Left ventricle myocardium superior (tissue), 1 donor: ENCODE measurements at places on chromosomes 1 and 21.

DNA sequence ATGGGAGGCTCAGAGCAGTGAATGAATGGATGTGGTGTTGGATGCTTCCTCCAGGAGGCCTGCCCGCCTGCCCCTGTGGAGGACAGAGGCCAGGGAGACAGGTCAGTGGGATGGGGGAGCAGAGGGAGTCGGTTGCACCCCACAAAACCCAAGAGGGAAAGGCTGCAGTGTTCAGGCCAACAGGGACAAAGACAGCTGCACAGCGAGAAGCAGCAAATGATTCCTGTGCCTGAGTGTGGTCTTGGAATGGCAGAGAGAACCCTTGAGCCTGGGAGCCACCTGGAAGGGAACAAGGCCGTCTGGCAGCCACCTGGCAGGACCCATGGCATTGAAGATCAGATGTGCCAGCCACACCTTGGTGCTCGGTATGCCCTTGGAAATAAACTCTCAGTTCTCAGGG lies 8.1 kb downstream of the TFF3 start:
- no peak for DNase-seq

GRCh38 chr1:117447661-117448060 lies 80.4 kb downstream of the MAN1A2 start:
- no peak for DNase-seq

DNA sequence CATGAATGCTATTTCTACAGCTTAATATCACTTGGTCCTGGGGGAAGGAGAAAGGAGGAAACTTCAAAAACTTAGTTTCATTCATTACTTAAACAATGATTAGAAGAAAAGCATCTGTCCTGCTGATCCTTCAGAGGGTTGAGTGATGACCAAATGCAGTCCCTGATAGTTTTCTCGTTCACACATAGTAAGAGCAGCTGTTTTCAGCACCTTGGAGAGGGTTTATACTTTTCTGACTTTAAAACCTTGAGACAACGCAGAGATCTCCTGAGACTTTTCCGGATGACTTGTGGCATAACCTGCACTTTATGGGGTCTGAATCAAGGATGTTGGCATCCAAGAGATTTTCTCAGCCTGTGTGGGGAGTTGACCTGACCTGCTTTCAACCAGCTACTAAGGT lies 94.0 kb upstream of the KCND3 start:
- no peak for DNase-seq

DNA sequence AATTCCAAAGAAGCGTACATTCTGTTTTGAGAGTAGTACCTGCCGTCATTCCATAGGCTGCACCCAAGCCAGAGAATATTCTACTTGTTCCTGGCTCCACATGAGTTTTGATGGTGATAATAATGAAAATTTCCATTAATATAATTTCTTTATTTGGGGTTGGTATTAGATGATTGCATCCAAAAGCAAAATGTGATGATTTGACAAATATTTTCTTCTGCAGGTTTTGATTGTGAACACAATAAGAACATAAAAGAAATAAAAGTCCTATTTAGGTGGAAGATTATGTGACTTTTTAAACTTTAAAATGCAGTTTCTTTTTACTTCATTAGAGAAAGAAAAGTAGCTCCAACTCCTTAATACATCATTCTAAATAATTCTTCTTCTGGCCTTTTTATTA lies 284.8 kb upstream of the FMN2 start:
- no peak for DNase-seq

GRCh38 chr1:21365036-21365435 lies 74.8 kb upstream of the ECE1 start:
- DNase-seq: no peak

- no peak for DNase-seq
Measured at GRCh38 chr1:208177656-208178055, 66.5 kb downstream of the PLXNA2 start.

DNA sequence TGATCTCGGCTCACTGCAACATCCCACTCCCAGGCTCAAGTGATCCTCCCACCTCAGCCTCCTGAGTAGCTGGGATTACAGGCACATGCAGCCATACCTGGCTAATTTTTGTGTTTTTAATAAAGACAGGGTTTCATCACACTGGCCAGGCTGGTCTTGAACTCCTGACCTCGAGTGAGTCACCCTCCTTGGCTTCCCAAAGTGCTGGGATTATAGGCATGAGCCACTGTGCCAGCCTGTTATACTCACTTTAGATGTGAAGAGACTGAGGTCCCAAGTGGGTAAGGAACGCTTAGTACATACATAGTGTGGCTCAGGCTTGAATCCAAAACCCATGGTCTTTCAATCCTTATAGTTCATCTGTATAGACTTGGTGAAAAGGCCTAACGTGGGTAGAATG lies 63.7 kb upstream of the EPS8L3 start:
- no peak for DNase-seq

DNA sequence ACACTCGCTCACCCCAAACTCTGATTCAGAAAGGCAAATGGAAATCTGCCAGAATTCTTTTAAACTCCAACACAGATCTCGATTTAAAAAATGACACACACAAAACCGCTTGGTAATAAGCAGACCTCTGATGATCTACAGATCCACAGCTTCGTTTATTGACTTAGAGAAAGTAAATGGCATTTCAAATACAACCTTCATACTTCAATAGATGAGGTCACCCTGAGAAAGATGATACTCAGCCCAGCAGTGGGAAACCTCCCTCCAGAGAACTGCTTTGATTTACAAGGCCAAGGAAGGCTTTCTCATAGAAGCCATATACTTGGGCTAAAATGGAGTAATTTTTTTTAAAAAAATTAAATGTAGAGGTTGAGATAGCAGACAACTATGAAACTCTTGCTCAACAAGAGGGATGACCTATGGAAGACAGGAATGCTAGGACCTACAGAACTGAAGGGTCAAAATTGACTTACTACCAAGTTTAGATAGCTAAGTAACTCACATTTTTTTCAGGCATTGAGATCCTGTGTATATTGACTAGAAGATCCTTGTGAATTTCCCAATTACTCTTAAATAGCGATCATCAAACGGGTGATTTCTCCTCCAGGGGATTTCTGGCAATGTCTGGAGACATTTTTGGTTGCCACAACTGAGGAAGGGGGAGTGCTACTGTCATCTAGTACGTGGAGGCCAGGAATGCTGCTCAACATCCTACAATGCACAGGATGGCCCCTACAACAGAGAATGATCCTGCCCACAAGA lies 143.9 kb downstream of the CLIC6 start:
- no peak for DNase-seq

- no peak for DNase-seq
Measured at GRCh38 chr1:97108179-97108578, 386.6 kb downstream of the PTBP2 start.

GRCh38 chr1:176552999-176553398 lies 90.0 kb downstream of the PAPPA2 start:
- no peak for DNase-seq

DNA sequence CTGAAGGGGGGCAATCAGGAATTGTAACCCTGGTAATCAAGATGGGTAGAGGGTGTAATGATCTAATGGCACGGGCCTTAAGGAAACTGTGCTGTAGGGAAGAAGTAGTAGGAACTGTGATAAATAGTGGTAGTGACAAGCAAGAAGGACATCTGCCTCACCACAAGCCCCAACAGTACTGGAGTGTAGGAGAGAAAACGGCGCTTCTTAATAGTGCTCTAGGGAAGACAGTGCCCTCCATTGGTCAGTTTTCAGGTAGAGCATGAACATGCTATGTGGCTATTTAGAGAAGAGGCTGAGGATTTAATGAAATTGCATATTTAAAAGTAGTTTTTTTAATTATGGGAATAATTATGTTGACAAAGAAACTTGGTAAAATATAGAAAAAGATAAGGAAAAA lies 32.2 kb downstream of the SLC30A7 start:
- no peak for DNase-seq

GRCh38 chr1:198563583-198563982 lies 23.1 kb upstream of the ATP6V1G3 start:
- no peak for DNase-seq

GRCh38 chr1:236284291-236284721 lies 2.5 kb upstream of the ERO1B start:
- no peak for DNase-seq

- no peak for DNase-seq
Measured at GRCh38 chr1:242201090-242201489, 202.2 kb upstream of the MAP1LC3C start.

- peak; percentile 71 for DNase-seq
Measured at GRCh38 chr1:983798-984475, 2.0 kb upstream of the PERM1 start.

DNA sequence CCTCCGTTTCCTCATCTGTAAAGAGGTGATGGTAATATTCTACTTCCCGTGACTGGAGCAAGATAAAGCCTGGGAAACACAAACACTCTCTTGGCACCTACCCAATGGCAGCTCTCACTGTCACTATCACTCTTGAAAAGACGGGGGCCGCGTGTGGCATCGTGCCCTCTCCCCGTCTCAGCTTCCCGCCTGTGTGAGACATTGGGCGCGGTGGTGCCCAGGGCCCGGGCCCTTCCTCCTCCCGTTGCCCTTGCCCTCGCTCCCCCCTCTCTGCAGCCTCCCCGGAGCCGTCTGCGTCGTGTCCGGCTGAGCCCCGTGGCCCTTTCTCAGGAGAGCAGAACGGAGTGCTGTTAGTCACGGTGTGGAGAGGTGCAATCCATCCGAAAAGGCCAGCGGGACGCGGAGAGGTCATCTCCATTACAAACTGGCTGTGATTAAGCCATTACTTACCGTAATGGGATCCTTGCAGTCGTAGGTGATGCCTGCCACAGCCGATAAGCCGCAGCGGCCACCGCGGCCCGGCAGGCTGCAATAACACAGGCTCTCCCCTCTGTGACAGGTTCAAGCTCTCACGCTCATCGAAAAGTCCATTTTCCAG lies 156.4 kb upstream of the ZC3H12A start:
- no peak for DNase-seq

GRCh38 chr1:21439345-21439720 lies 604 bp upstream of the NBPF3 start:
- DNase-seq: no peak

GRCh38 chr1:209768354-209768774 lies 12.5 kb downstream of the TRAF3IP3 start:
- peak; percentile 35 for DNase-seq

DNA sequence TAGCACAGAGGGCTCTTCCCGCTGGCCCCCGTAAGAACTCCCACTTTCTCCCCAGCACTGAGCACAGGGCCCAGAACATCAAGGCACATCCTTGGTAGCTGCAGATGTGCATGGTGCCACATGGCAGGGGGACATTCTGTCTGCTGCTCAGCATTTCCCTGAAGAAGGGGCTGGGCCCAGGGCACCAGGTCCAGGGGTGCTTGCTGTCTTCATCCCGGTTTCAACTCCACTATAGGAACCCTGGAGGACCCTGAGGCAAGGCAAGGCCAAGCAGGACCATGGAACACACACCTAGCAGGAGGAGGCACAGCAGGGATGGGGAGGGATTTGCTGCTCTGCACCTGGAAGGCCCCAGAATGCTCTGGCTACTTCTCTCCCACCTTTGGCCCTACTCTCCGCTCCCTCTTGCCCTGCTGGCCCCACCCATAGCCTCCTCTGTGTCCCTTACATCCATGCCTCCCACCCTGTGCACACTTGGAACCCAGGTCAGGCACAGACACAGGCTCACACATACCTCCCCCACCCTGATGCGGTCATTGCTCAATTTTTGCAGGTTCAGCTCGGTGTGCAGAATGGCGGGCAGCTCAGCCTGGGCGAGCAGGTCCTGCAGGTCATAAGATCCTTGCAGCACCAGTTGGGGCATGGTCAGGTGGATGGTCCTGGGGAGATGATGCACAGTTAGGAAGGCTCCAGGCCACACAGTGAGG lies 10.1 kb downstream of the AGT start:
- no peak for DNase-seq

DNA sequence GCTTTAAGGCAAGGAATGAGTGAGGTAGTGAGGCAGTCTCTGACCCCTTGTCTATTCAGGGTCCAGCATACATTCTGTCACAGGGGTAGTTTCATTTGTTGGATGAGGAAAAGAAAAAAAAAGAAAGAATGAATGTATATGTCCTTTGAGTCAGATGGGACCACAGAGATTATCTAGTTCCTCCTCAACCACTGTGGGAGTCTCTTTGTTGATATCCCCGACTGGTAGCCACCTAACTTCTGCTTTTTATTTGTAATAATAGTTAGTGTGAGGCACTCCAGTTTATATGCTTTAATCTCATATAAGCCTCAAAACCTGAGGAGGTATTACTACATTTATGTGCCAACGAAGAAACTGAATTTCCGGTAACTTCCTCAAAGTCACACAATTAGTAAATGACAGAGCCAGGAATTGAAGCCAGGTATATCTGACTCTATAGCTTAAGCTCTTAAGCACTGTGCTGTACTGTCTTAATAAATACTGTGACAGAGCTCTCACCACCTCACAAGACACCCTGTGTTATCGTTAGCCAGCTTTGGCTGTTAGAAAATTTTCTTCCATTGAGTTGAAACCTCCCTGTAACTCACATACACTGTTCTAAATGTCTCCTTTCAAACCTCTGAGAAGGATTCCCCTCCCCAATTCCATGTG lies 82.2 kb downstream of the MDM4 start:
- DNase-seq: no peak

DNA sequence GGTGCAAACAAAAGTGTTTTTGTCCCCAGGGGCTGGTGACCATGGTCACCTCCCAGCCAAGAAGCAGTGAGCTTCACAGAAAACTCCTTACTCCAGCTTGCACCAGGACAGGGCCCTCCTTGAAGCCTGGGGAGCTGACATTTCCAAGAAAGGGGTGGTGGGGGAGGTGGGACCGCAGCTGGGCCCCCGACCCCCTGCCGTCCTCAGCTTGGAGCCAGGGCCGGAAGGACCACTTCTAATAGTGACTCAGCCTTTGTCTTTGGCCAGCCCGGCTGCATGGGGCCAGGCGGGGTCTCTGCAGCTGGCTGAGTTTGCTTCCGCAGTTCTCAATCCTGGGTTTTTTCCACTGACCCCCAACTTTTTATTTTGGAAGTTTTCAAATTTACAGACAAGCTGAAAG lies 136.5 kb upstream of the POU3F1 start:
- no peak for DNase-seq

DNA sequence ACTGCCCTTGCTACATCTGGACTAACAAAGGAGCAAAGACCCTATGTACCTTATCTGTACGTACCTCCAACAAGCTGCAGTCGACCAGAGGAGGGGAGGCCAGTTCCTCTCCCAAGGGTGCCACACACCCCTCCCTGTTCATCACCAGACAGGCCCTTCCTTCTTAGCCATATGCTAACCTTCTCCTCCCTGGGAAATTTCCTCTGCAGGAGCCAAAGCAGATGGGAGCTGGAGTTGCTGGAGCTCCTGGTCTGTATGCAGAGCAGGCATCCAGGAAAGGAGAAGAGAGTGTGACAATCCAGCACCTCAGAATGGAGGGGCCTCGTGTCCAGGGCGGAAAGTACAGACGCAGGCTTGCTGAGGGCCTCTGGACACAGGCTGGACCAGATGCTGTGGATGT lies 48.5 kb downstream of the C8B start:
- DNase-seq: no peak

GRCh38 chr1:219302697-219303096 lies 129.0 kb downstream of the LYPLAL1 start:
- DNase-seq: no peak

DNA sequence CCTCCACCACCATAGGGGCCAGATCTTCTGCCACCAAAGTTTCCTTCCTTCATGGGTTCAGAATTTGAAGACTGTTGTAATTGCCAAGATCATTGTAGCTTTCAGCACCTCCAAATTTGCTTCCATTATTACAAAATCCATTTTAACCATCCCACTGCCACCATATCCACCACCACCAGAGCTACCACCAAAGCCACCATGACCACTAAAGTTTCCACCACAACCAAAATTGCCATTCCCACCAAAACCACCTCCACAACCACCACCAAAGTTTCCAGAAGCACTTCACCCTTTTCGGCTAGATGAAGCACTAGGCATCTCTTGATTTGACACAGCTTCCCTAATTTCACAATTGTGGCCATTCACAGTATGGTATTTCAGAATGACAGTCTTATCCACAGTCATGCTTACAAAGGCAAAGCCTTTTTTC lies 45.2 kb downstream of the SLC30A7 start:
- DNase-seq: no peak
